ENCODE measurements at places on chromosomes 4 and X.

GRCh38 chrX:129759576-129760061 is 20.1 kb upstream of the SASH3 start:
- no peak for DNase-seq

DNA sequence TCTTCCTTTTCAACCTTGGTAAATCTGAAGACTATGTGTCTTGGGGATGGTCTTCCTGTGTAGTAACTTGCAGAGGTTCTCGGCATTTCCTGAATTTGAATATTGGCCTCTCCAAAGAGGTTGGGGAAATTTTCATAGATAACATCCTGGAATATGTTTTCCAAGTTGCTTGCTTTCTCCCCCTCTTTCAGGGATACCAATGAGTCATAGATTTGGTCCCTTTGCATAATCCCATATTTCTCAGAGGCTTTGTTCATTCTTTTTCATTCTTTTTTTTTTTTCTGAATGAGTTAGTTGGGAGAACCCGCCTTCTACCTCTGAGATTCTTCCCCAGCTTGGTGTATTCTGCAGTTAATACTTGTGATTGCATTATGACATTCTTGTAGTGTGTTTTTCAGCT is 549.2 kb upstream of the AMOT start:
- no peak for DNase-seq

- no peak for DNase-seq
These were observed 127.5 kb upstream of the RADX start for GRCh38 chrX:106484233-106484632.

DNA sequence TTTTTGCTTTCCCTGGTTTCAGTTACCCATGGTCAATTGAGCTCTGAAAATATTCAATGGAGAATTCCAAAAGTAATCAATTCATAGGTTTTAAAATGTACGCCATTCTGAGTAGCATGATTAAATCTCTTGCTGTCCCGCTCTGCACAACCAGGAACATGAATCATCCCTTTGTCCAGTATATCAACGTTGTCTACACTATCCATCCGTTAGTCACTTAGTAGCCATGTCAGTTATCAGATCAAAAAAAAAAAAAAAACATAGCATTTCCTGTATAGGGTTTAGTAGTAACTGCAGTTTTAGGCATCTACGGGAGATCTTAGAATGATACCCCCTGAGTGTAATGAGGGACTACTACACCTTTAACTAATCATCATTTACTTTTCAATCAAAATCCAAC is 15.1 kb downstream of the LAMP2 start:
- no peak for DNase-seq

Data from retina (tissue), 1 donor.